Stimulated activated CD8-positive, alpha-beta memory T cell treated with anti-CD3 and anti-CD28 coated beads, Interleukin-7, amount 100 ng/mL, for 1 hour (primary cell): ENCODE measurements at places on chromosomes 11 and 22.
A peak's percentile ranks its signal among the peaks of the same experiment; 100 is the strongest.

GRCh38 chr11:106961518-106961917, 56.8 kb downstream of the GUCY1A2 start:
- no peak for DNase-seq

DNA sequence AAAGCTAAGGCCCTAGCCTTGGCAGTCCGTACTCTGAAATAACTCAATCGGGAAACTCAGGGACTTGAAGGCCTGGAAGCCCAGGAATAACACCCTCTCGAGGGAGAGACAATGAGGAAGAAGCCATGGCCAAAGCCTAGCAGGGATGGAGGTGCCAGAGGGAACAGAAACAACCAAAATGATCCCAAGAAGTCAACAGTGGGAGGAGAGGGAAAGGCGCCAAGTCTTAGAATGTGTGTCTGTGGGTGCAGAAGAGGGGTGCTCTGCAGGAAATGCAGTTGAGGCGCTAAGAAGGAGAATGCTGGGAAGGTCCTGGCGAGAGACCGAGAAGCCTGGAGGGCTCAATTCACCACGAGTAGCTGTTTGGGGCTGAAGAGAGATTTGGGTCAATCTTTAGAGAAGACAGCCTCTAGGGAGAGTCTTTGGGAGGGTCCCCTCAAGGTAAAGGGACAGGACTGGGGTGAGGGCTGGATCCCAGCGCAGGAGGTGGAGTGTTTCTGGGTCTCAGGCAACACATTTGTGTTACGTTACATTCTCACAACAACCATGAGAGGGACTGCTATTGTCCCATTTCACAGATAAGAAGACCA, 760 bp upstream of the MAPK8IP1 start:
- DNase-seq: no peak

DNA sequence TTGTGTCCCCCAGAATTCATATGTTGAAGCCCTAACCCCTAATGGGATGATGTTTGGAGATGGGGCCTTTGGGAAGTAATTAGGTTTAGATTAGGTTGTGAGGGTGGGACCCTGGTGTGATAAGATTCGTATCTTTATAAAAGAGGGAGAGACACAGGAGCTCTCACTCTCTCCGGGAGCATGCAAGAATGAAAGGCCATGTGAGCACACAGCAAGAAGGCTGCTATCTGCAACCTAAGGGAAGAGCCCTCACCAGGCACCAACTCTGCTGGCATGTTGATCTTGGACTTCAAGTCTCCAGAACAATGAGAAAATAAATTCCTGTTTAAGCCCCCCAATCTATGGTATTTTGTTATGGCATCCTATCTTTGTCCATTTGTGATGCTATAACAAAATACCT, 97.3 kb downstream of the ELP4 start:
- no peak for DNase-seq

- DNase-seq: no peak
Observed at GRCh38 chr22:32127904-32128303, 31.2 kb downstream of the C22orf42 start.

GRCh38 chr11:79439410-79439885, 1.4 kb downstream of the TENM4 start:
- no peak for DNase-seq

GRCh38 chr11:123122341-123122740, 60.4 kb upstream of the HSPA8 start:
- DNase-seq: no peak

- DNase-seq: no peak
Observed at GRCh38 chr22:30978304-30978962, 9.4 kb downstream of the TUG1 start.

- no peak for DNase-seq
Observed at GRCh38 chr22:49866646-49867045, 13.0 kb downstream of the ZBED4 start.

DNA sequence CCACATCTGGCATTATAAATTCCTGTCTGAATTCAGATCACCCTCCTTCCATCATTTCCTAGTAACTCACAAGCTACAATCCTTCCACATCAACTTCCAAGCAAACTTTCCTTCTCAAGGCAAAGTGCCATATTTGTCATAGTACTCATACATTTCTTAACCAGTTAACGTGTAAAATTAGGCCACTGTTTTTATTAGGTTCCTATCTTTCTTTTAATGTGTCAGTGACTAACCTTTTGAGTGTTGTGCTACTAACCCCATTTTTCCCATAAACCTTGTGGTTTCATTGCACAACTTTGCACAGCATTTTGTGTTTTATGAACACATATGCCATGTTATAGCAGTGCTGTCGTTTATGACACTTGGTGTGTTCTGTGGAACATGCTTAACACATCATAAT, 90.1 kb downstream of the KIF18A start:
- no peak for DNase-seq

DNA sequence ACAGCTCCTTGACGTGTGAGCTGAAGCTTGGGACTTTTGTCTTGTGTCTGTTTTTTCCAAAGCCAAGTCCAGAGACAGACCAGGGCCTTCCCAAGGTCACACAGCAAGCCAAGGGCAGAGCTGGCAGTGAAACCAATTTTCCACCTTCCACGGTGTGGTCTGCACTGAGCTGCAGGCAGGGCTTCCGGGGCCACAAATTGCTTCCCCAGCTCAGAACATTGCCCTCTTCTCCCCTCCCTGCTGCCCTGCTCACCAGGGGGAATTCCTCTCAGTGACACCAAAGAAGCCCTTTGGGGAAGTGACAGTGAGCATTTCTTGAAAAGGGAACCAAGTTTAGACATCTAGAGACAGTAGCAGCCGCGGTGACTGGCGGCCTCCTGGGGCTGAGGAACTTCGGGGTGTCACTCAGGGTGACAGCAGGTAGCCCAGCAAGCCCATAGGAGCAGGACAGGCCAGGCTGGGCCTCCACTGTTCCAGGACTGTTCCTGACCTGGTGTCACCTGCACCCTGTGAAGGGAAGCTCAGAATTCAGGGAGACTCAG, 9.2 kb downstream of the FXYD2 start:
- DNase-seq: peak; percentile 29

- DNase-seq: no peak
Observed at GRCh38 chr22:47647181-47647580, 884.7 kb downstream of the TBC1D22A start.

DNA sequence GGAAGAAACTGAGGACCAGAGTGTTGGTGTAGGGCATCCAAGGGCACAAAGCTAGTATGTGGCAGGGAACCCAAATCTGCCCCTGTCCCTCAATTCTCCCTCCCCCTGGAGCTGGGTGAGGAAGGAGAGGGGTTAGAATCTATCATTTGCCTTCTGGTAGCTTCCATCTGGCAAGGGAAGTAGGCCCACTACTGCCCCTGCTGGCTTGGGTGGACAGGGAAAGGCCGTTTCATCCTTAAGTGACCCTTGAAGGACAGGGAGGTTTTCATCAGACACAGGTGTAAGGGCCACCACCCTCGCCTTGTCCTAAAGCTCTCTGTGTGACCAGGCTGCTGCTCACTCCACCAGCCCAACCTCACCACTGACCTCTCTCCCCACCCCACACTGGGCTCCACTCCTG, 22.1 kb downstream of the NECTIN1 start:
- no peak for DNase-seq
